ENCODE measurements at places on chromosomes 1 and 21. TPM values are rescaled to one million over a fixed set of nuclear protein-coding genes. Genes with fewer than 3 reads are reported as not detected.

GRCh38 chr1:5504364-5504740 lies 487.9 kb downstream of the NPHP4 start:
- no peak for DNase-seq

- DNase-seq: no peak
Measured at GRCh38 chr1:49416758-49417157, 607.0 kb downstream of the AGBL4 start.

DNA sequence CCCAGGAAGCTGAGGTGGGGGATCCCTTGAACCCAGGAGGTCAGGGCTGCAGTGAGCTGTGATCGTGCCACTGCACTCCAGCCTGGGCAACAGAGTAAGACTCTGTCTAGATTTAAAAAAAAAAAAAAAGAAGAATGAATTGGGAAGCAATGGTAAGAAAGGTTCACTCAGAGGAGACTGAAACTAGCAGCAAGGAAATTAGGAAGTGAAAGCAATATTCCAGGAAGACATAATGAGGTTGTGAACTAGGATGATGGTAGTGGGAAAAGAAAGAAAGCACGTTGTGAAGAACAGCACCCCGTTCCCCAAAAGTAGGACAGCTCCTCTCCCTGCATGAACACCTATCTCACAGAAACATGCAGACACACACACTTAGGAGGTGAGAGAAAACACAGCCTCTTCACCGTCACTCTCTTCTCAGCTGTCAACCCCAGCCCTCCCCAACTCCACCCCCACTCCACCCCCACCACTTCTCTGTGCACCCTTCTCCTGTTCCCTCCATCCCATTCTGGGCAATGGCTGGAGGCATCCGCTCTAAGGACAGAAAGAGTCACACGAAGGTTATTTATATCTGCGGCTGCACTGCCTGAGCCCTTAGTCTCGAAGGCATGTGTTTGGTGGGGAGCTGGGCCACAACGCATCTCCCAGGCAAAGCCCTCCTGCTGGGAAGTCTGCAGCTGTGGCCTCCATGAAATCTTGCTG lies 101.8 kb upstream of the LPGAT1 start:
- DNase-seq: no peak

DNA sequence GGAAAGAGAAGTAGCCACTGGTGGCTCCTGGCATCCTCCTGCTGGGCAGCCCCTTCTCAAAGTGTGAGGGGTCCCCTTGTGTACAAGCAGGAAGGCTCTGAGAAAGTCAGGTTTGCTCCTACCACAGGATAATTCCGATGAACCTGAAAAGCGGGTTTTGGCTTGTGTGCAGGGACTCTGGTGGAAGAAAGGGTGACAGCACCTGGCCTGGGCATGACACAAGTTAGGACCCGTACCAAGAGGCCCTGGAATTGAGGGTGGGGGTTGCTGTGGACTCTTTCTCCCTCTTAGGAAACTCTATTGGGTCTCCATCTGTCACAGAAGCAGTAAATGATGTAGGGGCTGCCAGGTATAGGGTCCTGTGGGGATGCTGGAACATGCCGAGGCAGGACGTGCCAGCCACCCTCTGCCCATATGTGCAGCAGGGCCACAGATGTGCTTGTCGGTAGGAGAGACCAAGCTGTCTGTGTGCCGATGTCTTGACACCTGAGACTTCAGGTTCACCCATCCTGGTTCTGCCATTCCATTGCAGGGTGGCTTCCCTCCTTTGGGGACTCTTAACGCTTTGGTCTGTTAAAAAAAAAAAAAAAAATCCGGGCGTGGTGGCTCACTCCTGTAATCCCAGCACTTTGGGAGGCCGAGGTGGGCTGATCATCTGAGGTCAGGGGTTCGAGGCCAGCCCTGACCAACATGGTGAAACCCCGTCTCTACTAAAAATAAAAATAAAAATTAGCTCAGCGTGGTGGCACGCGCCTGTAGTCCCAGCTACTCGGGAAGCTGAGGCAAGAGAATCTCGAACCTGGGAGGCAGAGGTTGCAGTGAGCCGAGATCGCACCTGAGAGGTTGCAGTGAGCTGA lies 9.8 kb downstream of the C1orf35 start:
- peak; percentile 16 for DNase-seq

The FCAMR gene
- not detected for total RNA-seq

DNA sequence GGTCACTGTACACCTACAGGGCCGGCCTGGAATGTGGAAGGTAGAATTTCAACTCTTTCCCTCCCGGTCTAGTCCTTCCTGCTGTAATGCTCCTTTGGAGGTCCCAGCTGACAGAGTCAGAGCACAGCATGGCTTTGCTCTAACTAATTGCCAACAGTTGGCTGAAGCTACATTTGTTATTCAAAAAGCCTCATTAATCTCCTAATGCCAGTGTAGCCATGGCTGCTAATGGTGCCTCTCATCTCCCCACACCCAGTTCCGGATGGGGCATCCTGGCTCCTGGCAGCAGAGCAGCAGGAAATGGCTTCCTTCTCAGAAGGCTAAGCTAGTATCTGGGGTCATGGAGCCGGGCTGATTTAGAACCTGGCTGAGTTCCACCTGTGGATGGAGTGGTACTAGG lies 18.7 kb upstream of the CAMK1G start:
- no peak for DNase-seq

The GLUL gene
- 384 TPM for total RNA-seq

DNA sequence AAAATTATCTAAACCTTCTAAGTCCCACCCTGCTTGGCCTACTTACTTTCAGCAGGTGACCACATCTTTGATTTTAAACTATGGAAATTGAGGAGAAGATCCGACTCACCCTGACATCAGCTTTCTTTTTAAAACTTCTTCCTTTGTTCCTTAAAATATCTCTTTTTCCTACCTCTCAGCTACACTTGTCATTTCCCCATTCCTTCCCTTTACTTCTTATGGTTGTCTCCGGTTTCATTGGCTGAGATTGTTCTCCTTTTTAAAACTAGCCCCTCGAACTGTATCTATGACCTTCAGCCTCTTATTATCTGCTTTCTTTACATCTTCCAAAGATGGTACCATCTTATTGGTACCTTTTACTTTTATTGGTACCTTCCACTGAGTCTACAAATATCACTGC lies 87.8 kb upstream of the NRIP1 start:
- DNase-seq: no peak

The CD34 gene
- total RNA-seq: 72.5 TPM

The SAMD13 gene
- 0.73 TPM for total RNA-seq

- no peak for DNase-seq
Measured at GRCh38 chr1:198788561-198789064, 149.8 kb downstream of the PTPRC start.

The RCOR3 gene
- 52.0 TPM for total RNA-seq

GRCh38 chr1:213464786-213465460 lies 413.9 kb downstream of the RPS6KC1 start:
- no peak for DNase-seq

The SHISAL2A gene
- total RNA-seq: not detected

DNA sequence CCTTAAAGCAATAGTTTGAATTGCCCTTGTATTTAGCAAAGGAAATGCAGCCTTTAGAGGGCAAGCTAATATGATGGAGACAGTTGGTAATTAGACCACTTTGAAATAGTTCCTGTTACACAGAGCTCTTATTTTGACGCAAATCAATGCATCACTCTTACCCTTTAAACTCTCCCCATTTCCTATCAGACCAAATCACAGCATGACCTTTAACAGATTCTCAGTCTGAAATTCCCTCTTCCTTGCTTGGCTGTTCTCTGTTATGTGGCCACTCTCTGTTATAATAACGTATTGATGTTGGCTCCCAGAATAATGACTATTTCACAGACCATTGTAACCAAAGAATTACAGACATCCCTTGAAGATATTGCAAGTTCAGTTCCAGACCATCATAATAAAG lies 66.9 kb upstream of the NGF start:
- no peak for DNase-seq

- no peak for DNase-seq
Measured at GRCh38 chr1:10634428-10635084, 159.8 kb downstream of the PEX14 start.

DNA sequence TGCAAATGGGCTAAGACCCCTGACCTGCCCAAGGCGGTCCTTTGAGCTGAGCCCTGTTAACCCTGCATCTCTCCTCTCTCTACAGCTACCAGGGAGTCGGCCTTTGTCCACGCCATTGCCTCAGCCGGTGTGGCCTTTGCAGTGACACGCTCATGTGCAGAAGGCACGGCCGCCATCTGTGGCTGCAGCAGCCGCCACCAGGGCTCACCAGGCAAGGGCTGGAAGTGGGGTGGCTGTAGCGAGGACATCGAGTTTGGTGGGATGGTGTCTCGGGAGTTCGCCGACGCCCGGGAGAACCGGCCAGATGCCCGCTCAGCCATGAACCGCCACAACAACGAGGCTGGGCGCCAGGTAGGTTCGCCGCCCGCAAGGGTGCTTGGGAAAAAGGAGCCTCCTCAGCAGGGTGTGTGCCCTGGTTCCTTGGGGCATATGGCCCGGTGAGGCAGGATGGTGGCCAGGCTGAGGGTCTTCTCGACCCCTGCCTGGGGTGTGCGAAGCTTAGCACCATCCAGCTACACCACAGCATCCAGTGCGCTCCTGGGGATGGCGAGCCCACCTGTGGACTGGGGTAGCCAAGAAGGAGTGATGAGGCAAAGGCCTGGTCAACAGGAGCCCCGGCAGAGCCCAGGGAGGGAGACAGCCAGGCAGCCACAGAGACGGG lies 31.8 kb upstream of the ARF1 start:
- DNase-seq: no peak

The AADACL4 gene
- total RNA-seq: not detected

The TMEM61 gene
- 0.27 TPM for total RNA-seq

The BARHL2 gene
- total RNA-seq: not detected

- DNase-seq: no peak
Measured at GRCh38 chr1:203592730-203593129, 33.9 kb upstream of the ATP2B4 start.

DNA sequence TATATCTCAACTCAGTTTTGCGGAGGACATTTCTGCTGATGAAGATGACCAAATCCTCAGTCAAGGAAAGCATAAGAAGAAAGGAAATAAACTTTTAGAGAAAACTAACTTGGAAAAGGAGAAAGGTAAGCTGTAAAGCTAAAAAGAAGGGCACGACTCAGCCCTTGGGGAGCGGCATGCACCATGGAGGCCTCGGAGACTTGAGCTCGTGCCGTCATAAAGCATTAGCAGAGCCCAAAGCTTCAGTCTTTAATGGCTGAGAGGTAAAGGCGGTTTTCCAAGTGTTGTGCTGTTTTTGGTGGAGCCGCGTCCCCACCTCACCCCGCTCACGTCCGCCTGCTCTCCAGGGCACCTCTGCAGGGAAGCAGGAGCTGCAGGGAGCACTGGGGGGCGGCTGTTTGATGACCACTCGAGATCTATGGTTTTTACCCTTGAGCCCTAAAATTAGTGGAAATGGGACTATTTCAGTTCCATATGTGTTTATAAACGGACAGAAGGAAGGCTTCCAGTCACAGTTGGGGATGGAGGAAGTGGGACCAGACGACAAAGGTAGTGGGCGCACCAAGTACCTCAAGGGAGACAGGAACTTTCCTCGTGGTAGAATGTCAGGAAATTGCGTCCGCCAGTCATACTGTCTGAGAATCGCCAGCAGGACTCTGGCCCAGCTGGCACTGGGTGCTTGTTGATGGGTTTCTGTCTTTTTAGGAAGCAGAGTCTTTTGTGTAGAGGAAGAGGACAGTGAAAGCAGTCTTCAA lies 27.6 kb downstream of the RRP1B start:
- no peak for DNase-seq

DNA sequence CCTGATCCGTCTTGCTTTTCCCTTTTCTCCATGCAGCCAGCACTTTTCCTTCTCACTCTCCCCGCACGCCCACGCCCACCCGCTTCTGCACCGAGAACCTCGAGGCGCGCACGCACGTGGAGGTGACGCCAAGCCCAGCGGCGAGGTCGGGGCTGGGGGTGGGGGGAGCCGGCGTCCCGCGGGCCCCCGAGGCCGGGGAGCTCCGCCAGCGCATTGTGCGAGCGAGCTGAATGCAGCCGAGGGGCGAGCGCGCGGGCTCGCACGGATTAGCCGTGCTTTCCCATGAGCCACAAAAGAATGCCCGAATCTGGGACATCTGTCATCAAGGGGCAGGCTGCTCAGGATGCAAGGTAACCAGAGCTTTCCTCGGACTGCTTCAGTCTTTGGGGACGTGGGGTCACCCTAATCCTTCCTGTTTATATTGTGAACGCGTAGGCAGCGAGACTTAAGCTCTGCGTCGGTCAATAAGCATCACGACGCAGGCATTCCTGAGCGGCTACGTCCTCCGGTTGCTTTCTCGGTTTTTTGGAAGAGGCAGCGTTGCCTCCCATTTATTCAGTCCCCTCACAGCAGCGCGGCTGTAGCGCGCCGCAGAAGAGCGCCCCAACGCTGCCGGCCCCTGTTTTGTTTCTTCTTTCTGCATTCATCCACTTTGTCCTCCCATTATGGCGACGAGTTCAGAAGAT lies 67.3 kb upstream of the AKT3 start:
- DNase-seq: peak; percentile 49

GRCh38 chr1:26285366-26286063 lies 5.6 kb downstream of the SH3BGRL3 start:
- DNase-seq: peak; percentile 61

The LCE2A gene
- not detected for total RNA-seq

DNA sequence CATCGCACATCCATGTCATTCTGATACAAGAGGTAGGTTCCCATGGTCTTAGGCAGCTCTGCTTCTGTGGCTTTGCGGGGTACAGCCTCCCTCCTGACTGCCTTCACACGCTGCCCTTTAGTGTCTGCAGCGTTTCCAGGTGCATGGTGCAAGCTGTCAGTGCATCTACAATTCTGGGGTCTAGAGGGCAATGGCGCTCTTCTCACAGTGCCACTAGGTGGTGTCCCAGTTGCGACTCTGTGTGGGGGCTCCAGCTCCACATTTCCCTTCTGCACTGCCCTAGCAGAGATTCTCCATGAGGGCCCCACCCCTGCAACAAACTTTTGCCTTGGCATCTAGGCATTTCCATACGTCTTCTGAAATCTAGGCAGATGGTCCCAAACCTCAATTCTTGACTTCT lies 138.2 kb upstream of the BRINP3 start:
- DNase-seq: no peak

The PGD gene
- total RNA-seq: 34.4 TPM

DNA sequence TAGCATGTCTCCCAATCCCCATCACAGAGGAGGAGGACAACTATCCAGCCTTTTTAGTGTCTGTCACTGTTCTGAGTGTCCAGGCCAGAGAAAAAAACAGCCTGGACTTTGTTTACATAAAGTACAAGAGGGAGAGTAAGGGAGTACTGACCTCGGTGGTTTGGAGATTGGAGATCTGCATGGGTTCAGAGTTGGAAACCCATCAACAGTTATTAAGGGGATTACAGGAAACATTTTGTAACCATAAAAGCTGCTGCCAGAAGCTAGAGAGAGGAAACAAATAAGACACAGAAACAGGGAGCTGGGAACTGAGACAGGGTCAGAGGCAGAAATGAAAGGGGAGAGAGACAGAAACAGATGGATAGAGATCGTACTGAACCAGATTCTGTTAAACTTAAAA lies 131.5 kb upstream of the CTTNBP2NL start:
- DNase-seq: no peak

The TMEM53 gene
- 8.1 TPM for total RNA-seq

The EXO1 gene
- total RNA-seq: 0.62 TPM

The TCHH gene
- not detected for total RNA-seq

- DNase-seq: no peak
Measured at GRCh38 chr1:232499188-232499587, 130.7 kb downstream of the SIPA1L2 start.
